Osteocyte (in vitro differentiated cells): ENCODE measurements at places on chromosomes 3 and 15. TPM values are rescaled to one million over a fixed set of nuclear protein-coding genes. Genes with fewer than 3 reads are reported as not detected.
A peak's percentile ranks its signal among the peaks of the same experiment; 100 is the strongest.

The GOLGA6A gene
- total RNA-seq = 0.21 TPM in 1 of 2 replicates, not detected in the other

The SLC9C1 gene
- total RNA-seq = not detected in 2 replicates

The GPR15 gene
- total RNA-seq = not detected in 2 replicates

The IL17RE gene
- total RNA-seq = 0.89 and 1.4 TPM in 2 replicates

GRCh38 chr3:99468918-99469317 is 169.5 kb upstream of the COL8A1 start:
- no peak for DNase-seq
- no peaks in the 10 kb centered on the region for H3K27me3 ChIP-seq
- no peak overlapping the region for H3K4me3 ChIP-seq
- peaks cover 12% of the 10 kb centered on the region for H3K36me3 ChIP-seq
- peaks cover 54% of the 10 kb centered on the region for H3K4me1 ChIP-seq

GRCh38 chr3:72591522-72592421 is 256.5 kb downstream of the SHQ1 start:
- peaks cover 32% of the 10 kb centered on the region for H3K4me1 ChIP-seq
- H3K27ac ChIP-seq = peak overlapping the region; percentile 85
- H3K4me3 ChIP-seq = peak overlapping the region; percentile 36
- DNase-seq = peak; percentile 92
- H3K36me3 ChIP-seq = no peaks in the 10 kb centered on the region

DNA sequence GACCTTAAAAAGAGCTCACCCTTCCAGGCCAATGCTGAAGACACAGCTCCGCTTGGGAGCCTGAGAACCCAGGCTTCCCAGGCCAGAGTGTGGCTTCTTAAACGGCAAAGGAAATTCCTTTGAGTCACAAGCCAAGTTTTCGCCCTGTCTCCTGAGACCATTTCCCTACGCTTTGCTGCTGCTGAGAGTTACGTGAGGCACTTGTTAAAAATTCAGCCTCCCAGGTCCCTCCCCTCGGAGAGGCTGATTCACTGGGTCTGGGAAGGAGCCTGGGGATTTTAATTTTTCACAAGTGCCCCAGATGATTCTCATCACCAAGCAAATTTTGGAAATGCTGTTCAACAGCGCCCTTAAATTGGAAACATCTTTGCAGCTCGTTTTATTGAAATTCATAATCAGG is 25.5 kb downstream of the RLBP1 start:
- H3K4me3 ChIP-seq = no peak overlapping the region
- H3K27me3 ChIP-seq = no peaks in the 10 kb centered on the region
- no peak for DNase-seq
- peaks cover 47% of the 10 kb centered on the region for H3K36me3 ChIP-seq

GRCh38 chr3:96070678-96071077 is 743.7 kb upstream of the EPHA6 start:
- H3K4me3 ChIP-seq = no peak overlapping the region
- H3K27ac ChIP-seq = no peak overlapping the region
- no peaks in the 10 kb centered on the region for H3K36me3 ChIP-seq

DNA sequence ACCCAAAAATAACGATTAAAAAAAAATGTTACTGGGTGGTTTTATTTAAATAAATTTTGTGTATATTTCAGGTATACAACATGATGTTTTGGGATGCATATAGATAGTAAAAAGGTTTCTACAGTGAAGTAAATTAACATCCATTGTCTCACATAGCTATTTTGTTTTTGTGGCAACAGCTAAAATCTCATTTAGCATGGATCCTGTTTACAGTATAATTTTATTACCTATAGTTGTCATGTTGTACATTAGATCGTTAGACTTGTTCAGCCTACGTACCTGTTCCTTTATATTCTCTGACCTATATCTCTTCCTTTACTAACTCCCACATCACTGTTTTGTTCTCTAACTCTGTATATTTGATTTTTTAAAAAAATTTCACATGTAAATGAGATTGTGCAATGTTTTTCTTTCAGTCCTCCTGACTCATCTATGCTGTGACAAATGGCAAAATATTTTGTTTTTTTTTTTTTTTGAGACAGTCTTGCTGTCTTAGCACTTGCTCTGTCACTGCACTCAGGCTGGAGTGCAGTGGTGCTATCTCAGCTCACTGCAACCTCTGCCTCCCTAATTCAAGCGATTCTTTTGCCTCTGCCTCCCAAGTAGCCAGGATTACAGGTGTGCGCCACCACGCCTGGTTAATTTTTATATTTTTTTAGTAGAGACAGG is 45.6 kb downstream of the OIP5 start:
- no peak for DNase-seq
- peaks cover 23% of the 10 kb centered on the region for H3K4me1 ChIP-seq
- H3K36me3 ChIP-seq = peaks cover 22% of the 10 kb centered on the region
- H3K4me3 ChIP-seq = no peak overlapping the region

GRCh38 chr3:59750391-59750790 is 700.6 kb upstream of the CFAP20DC start:
- no peaks in the 10 kb centered on the region for H3K27me3 ChIP-seq
- H3K36me3 ChIP-seq = no peaks in the 10 kb centered on the region
- no peak for DNase-seq
- H3K27ac ChIP-seq = no peak overlapping the region

GRCh38 chr3:52220380-52221026 is 4.9 kb downstream of the TLR9 start:
- H3K4me1 ChIP-seq = peaks cover 11% of the 10 kb centered on the region
- H3K36me3 ChIP-seq = peaks cover 4% of the 10 kb centered on the region
- no peak overlapping the region for H3K27ac ChIP-seq
- peak; percentile 94 for DNase-seq
- H3K27me3 ChIP-seq = no peaks in the 10 kb centered on the region

- no peaks in the 10 kb centered on the region for H3K36me3 ChIP-seq
- no peaks in the 10 kb centered on the region for H3K4me1 ChIP-seq
- DNase-seq = no peak
- peaks cover 5% of the 10 kb centered on the region for H3K27me3 ChIP-seq
- H3K27ac ChIP-seq = no peak overlapping the region
These were observed 206.4 kb upstream of the CFAP20DC start for GRCh38 chr3:59256230-59256629.

DNA sequence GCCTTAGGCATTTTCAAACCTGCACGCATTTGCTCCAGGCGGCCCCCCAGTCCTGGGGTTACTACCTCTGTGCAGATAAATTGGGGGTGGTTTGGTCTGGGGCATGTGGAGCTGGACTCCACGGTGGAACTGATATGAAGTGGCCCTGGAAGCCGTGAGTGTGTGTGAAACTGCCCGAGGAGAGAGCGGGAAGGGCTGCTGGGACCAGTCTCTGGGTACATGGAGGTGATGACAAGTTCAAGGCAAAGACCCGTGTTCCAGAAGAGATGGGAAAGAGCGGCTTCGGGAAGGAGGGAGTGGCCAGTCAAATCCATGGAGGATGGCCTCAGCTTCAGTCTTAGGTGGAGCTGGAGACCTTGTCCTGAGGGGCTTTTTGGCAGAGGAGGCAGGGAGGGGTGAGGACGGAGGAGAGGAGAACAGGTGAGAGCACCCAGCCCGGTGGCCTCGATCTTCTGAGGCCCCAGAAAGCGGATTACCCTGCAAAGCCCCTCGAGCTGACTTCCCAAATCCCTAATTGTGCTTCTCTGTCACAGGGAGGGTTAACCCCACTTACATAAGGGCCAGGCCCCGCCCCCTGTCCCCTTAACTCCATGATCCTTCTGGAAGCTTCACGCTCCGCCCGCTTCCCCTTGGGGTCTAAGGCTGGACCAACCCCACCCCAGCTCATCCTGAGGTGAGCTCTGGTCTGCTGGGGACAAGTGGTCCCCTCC is 1.9 kb upstream of the NR2E3 start:
- H3K27ac ChIP-seq = no peak overlapping the region
- no peaks in the 10 kb centered on the region for H3K27me3 ChIP-seq
- H3K36me3 ChIP-seq = no peaks in the 10 kb centered on the region
- DNase-seq = peak; percentile 72
- no peak overlapping the region for H3K4me3 ChIP-seq

DNA sequence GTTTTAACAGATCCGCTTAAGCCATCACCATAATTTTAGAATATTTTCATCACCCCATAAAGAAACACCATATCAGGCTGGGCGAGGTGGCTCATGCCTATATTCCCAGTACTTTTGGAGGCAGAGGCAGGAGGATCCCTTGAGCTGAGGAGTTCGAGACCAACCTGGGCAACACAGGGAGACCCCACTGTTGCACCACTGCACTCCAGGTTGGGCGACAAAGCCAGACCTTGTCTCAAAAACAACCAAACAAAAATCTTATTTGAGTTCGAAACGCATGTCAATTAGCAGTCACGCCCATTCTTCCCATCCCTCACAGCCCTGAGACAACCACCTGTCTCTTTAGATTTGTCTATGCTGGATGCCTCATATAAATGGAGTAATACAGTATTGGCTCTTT is 119.9 kb downstream of the KLF13 start:
- no peaks in the 10 kb centered on the region for H3K36me3 ChIP-seq
- peaks cover 21% of the 10 kb centered on the region for H3K4me1 ChIP-seq
- peaks cover 3% of the 10 kb centered on the region for H3K27me3 ChIP-seq
- H3K27ac ChIP-seq = no peak overlapping the region

DNA sequence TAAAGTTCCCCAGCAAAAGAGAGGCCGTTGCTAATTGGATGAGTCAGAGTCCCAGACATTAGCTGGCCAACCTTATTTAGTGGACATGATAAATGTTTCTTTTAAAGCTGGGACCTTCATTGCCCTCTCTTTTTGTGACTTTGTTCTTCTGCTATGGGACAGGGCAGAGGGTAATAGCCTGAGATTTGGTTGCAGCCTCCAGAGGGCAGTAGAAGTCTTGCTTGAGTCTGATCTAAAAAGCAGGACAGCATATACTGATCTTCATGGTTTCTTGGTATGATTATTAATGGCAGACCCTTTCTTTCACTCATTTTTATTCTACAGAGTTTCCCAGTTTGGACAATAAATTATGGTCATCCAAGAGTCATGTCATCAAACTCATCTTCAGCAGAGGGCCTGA is 25.1 kb upstream of the ZKSCAN7 start:
- no peak for DNase-seq
- peaks cover 21% of the 10 kb centered on the region for H3K27me3 ChIP-seq
- no peak overlapping the region for H3K27ac ChIP-seq

GRCh38 chr3:153350420-153350819 is 188.4 kb downstream of the RAP2B start:
- peaks cover 19% of the 10 kb centered on the region for H3K27me3 ChIP-seq
- peaks cover 2% of the 10 kb centered on the region for H3K36me3 ChIP-seq
- peaks cover 5% of the 10 kb centered on the region for H3K4me1 ChIP-seq
- H3K4me3 ChIP-seq = no peak overlapping the region
- no peak overlapping the region for H3K27ac ChIP-seq

DNA sequence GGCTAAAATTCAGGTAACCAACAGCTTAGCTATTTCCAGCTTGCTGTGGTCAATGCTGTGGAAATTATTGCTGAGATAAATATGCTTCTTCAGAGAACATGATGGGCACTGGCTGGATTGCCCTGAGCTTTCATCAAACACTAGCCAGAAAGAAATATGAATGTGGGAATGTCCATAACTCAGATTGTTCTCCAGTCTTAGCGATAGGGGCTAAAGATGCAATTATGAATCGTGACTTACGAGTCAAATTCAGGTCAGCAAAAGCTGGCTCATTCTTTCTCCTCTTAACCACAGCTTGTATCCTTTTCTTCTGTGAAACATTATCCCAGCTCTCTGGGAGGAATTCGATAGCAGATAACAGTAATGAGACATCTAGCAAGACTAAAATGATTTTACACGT is 307.6 kb downstream of the RYR3 start:
- H3K27ac ChIP-seq = no peak overlapping the region
- H3K27me3 ChIP-seq = peaks cover 24% of the 10 kb centered on the region
- H3K4me1 ChIP-seq = no peaks in the 10 kb centered on the region
- no peak for DNase-seq
- no peaks in the 10 kb centered on the region for H3K36me3 ChIP-seq

- no peak for DNase-seq
- H3K4me3 ChIP-seq = no peak overlapping the region
- H3K27ac ChIP-seq = no peak overlapping the region
- no peaks in the 10 kb centered on the region for H3K36me3 ChIP-seq
These were observed 107.3 kb upstream of the ABI3BP start for GRCh38 chr3:101100361-101101009.

DNA sequence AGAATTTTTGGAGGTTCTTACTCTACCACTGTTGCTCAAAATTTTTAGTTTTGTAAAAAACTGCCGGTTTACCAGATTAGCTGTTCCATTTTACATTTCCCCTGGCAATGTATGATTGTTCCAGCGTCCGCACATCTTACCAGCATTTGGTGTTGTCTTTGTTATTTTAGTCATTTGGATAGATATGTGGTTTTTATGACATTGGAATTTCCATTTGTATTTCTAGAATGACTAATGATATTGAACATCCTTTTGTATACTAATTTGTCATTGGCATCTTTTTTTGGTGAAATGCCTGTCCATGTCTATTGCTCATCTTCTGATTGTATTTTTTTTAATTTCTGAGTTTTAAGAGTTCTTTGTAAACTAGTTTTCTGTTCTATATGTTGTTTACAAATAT is 28.5 kb downstream of the LRRC28 start:
- no peaks in the 10 kb centered on the region for H3K27me3 ChIP-seq
- peaks cover 32% of the 10 kb centered on the region for H3K4me1 ChIP-seq
- H3K36me3 ChIP-seq = peaks cover 12% of the 10 kb centered on the region
- no peak for DNase-seq

GRCh38 chr3:152375546-152375945 is 106.8 kb downstream of the MBNL1 start:
- no peak overlapping the region for H3K4me3 ChIP-seq
- no peak for DNase-seq
- peak overlapping the region; percentile 95 for H3K27ac ChIP-seq

DNA sequence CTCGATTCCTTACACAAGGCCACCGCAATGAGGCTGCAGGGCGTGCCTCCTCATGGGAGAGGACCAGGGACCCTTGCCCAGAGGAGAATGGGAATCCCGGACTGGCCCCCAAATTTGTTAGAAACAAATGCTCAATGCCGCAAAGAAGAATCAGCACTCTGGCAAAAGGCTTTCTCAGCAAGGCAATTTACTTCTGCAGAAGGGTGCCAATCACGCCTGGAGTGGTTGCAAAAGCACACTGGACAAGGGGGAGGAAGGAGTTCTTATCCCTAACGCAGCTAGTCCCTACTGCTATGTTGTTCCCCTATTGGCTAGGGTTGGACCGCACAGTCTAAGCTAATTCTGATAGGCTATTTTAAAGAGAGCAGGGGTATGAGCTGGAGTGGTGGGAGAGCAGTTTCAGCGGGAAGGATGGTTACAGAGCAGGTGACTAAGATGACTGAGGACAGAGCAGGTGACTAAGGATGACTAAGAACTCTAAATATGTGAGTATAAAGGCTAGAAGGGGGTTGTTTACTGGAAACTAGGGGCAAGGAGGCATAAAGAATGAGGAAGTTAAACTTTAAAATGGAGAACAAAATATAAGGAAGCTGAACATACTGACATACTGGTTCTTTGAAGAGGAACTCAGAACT is 48.5 kb downstream of the KATNBL1 start:
- H3K36me3 ChIP-seq = peaks cover 57% of the 10 kb centered on the region
- no peak overlapping the region for H3K27ac ChIP-seq
- no peaks in the 10 kb centered on the region for H3K27me3 ChIP-seq
- no peak for DNase-seq
- no peaks in the 10 kb centered on the region for H3K4me1 ChIP-seq
- H3K4me3 ChIP-seq = no peak overlapping the region

DNA sequence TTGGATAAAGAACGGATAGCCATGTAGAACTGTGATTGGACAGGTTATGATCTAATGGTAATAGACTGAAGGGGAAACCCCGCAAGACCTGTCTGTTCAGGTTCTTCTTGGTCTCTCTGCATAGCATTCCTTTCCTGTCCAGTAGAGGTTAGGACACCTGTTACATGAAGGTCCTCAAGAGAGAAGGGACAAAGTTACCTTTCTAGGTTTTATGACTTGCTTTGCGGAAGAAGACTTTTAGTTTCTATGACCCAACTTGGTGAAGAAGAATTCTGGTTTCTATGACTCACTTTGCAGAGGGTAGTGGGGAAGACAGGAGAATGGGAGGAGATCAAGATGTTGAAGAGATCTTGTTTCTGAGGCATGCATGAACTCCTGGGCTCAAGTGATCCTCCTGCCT is 97.9 kb upstream of the C3orf80 start:
- no peak overlapping the region for H3K4me3 ChIP-seq
- no peak overlapping the region for H3K27ac ChIP-seq
- no peaks in the 10 kb centered on the region for H3K36me3 ChIP-seq
- H3K27me3 ChIP-seq = no peaks in the 10 kb centered on the region
